ENCODE measurements at places on chromosomes 4 and X.

DNA sequence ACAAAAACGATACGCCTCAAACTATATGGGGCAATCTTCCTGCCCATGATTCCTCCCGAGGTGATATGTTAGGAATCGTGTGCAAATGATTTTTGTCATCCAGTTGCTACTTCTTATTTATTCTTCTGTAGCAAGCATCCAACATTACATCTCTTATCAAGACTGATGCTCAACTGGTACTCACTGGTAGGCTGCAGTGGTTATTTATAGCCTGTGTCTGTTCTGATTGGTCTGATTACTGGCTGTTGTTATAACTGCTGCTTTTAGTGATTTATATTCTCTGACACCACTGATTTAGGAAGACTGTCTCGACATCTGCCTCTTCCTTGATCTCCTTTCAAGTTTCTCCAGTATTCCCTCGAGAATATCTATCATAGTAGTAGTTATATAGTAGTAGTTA is 165.8 kb downstream of the LARP7 start:
- DNase-seq = no peak

DNA sequence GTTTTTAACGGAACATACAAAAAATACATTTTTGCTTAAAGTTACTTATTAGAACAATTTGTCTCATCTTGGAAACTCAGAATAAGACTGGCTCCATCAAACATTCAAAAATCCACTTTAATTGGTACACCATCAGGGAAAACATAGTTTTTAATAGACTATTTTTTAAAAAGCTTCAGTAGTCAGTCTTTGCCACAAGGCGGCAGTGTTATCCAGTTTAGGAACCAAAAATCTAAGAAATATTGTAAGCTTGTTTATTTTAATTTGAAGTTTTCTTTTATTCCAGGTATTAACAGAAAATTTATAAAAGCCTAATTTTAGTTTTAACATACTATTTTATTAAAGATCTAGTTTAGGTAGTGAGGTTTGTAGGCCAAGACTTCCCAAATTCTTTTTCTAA is 107.7 kb downstream of the APOOL start:
- DNase-seq = peak; percentile 23

GRCh38 chr4:59063015-59063720 is 1953.0 kb upstream of the IGFBP7 start:
- DNase-seq = no peak

- no peak for DNase-seq
These were observed 119.4 kb upstream of the C1GALT1C1 start for GRCh38 chrX:120749141-120749846.

- no peak for DNase-seq
These were observed 268.6 kb upstream of the IGFBP7 start for GRCh38 chr4:57378766-57379165.

- no peak for DNase-seq
These were observed 2159.4 kb upstream of the AGA start for GRCh38 chr4:179601671-179602070.

DNA sequence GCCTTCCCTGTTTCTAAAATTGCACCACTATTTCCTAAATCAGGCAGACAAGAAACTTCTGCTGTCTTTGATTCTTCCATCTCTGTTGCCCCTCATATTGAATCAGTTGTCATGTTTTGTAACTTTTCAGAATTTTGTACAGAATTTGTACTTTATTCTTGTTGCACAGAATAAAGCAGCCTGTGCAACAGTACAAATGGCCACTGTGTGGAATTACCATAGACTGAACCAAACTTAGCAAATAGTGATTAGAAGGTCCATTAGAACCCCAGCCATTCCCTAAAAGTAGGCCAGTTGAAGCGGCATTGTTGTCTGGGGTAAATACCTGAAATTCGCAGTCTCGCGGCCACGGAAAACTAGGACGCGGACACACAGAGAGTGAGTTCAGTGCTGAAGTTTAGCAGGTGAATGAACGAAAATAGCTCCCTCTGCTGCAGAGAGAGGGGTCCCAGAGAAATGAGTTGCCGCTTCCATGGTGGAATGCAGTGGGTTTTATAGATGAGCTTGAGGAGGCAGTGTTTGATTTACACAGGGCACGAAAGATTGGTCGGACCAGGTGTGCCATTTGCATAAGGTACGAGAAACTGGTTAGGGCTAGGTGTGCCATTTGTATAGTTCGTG is 71.8 kb downstream of the C4orf33 start:
- DNase-seq = no peak

- DNase-seq = no peak
These were observed 148.0 kb downstream of the GRID2 start for GRCh38 chr4:92451782-92452181.

GRCh38 chrX:17876135-17876534 is 15.0 kb upstream of the RAI2 start:
- no peak for DNase-seq

- DNase-seq = no peak
These were observed 60.9 kb upstream of the FAM47B start for GRCh38 chrX:34881671-34882070.

DNA sequence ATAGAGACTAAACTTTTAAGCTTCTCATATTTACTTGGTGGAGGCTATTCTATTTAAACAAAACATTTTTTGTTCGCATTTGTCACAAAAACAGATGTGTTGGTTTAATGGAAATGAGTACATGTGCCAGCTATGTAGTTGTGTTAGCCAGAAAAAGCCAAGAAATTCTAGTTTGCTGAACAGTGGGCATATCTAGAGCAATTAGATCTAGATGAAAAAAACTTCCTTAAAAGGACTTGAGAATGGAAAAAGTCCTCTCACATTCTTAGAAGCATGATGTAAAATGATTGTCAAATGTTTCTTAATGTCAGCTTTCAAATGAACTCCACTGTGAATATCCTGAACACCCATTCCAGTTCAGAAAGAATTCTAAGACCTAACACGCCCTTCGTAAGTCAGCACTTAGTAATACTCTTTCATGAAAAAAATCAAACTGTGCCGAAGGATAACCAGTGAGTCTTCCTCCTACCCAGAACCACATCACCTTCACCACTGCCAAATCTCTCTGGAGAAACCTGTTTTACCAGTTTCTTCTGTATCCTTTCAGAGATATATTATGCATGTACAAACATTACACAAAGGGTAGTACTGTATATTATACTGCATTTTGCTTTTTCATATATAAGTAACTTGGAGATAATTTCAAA is 28.2 kb downstream of the PHKA1 start:
- no peak for DNase-seq

GRCh38 chr4:76809594-76810305 is 88.2 kb downstream of the SOWAHB start:
- no peak for DNase-seq

DNA sequence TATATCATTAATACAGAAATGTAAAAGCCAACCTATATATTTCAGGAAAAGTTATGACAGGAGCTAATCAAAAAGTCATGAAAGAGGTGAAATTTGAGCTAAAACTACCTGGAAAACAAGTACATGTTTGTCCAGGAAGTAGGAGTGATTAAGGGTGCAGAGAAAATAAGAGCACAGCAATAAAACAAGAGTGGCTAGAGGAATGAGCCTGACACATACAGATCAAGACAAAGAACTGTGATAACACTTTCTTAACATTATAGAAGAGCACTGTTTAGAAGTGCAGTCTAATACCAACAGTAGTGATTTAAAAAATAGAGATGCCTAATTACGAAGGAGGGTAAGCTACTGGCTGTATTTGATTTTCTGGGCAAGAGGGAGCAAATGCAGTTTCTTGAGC is 125.1 kb downstream of the WDFY3 start:
- DNase-seq = no peak

DNA sequence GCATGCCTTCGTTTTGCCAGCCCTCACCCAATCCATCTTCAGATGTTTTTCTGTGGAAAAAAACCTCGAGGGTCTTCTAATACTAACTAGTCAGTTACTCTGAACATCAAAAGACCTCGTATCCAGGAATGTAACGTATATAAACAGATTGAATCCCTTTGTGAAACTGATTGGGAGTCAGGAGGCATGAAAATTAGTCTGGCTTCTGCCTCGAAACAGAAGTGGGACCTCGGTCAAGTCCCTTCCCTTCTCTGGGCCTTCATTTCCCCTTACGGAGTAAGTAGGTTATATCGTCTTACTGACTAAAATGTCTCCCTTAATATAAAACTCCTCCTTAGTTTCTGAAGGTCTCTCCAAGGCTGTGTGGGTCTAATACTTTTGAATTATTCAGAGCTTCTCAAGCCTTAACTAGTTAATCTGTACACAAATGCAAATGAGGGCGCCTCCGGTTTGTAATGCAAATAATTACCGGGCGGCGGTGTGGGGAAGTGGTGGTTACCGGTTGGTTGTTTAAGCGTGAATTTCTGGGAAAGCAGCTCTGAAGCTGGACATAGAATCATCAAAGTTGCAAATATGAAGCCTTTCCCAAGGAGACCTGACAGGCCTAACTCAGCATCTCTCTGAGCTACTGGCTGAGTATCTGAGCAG is 11.4 kb upstream of the NKRF start:
- DNase-seq = no peak

DNA sequence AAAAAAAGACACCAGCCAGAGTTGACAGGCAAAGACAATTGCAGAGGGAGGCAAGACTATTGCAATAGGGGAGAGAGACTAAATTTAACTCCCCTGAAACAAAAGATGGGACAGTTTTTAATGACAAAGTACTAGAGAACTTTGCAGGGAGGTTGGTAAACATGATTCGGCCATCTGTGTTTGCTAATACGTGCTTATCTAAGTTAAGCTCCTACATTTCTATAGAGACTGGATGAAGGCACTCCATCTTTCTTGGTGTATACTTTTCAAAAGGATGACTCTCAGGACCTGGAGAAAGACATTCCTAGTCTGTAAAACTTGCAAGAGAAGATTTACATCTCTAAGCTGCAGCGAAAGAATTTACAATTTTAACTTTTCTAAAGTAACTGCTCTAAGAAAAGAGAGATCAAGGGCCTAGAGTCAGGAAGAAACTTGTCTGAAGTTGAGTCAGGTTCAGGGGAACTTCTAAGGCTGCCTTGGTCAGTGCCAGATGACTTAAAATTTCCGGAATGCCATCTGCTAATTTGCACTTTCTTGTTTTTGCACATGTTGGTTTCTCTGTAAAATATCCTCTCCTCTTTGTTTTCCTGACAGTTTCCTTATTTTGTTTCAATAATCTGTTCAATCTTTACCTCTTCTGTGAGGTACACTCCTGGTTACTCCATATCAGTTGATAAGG is 10.6 kb downstream of the ADAM29 start:
- no peak for DNase-seq

DNA sequence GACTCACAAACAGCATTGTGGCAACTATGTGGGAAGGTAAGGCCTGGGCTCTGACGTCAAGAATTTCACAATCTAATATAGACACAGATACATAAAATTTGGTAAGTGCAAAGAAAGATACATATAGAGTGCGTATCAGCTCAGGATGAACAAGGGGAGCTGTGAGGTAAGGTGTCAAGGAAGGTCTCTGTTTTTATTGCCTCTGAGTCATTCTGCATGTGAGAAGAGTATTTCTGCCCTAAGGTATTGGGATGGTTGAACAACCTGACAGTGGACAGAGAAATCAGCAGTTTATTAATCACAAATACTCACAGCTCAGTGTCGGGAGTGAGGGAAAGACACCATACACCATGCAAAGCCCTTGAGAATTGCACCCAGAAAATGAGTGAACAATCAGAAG is 89.8 kb downstream of the COMMD8 start:
- DNase-seq = no peak

- no peak for DNase-seq
These were observed 17.0 kb upstream of the TMEM144 start for GRCh38 chr4:158193171-158193749.

- DNase-seq = peak; percentile 43
These were observed 96.5 kb upstream of the MAOA start for GRCh38 chrX:43559644-43560043.

GRCh38 chr4:24476282-24476681 is 108.1 kb downstream of the DHX15 start:
- DNase-seq = no peak

DNA sequence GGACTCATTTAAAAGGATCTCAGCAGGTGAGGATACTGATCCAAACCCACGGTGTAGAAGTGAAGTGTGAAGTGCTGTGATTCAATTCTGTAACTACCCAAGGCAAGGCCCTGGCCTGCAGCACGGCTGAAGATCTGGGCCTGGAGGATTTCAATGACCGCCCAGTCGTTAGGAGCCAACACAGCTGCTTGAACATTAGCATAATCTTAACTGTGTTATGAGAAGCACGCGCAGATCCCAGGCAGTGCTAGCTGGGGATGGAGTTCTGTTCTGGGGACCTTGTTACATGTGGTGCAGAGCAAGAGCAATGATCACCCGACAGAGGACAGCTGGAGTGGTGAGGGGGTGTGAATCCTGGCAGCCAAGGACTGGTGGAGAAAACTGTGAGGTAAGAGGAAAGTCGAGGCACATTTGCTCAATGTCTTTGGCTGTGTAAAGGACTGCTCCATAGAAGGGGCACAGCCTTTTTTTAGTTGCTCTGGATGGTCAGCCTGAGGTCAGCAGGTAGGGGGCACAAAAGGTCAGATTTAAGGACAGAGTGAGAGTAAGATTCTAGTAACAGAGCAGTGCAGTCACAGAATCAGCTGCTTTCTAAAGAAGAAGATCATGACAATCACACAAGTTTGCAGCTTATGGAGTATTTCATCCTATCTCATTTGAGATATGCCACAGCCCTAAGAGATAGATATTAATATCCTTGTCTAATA is 181.8 kb downstream of the DCLK2 start:
- DNase-seq = no peak

DNA sequence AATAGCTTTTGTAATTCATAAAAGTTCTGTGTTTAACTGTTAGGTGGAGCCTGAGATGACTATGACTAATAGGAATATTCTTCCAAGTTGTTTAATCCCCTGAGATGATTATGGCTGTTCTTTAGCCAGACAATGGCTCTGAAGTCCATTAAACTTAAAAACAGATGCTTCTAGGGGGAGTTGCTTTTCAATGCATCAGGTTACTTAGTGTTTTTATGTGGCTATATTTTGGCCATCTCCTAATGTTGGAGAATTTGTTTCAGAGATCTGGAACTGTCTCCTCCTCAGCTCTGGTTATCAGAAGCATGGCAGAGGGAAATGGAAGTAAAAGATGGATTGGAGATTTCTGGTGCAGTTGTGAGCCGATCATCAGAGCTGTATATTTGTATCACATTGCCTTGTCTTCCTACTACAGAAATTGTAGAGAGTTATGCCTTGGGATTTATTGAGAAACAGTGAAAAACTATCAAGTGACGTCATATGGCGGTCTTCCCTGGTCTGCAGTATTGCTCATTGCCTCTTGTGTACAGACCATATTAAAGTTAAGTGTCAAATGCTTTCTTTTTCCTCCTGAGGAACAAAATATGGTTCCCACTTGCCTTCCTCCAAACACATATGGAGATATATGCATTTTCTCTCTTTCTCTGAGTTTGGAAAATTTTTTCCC is 29.8 kb downstream of the SGMS2 start:
- DNase-seq = no peak

- no peak for DNase-seq
These were observed 327.1 kb downstream of the PTTG2 start for GRCh38 chr4:38287101-38287851.

Measured in stimulated activated CD8-positive, alpha-beta memory T cell treated with anti-CD3 and anti-CD28 coated beads, Interleukin-4, amount 100 ng/mL, for 48 hours (primary cell).